ENCODE measurements at places on chromosomes 12 and 14. TPM values are rescaled to one million over a fixed set of nuclear protein-coding genes. Genes with fewer than 3 reads are reported as not detected.

DNA sequence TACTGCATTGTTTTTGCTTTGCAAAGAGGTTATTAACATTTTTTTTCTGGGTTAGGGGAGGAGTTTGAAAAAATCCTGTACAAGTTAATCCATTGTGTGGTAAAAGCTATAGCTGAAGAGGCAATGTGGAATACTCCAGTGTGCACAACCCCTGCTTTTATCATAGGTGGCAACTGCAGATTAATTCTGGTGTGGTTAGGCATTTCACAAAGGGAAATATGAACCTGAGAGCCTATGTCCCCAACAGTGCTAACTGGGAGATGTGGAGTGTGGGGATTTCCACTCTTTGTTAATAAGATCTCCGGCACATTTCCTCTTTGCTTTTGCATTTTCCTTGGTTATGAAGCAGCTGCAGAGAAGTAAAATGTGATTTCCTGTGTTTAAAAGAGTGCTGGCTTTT lies 33.6 kb downstream of the PRORP start:
- no peak for DNase-seq

GRCh38 chr14:30006695-30007094 lies 79.0 kb upstream of the PRKD1 start:
- DNase-seq = no peak

- no peak for DNase-seq
Measured at GRCh38 chr12:113361574-113362370, 3.4 kb downstream of the PLBD2 start.

The CAPZA3 gene
- total RNA-seq = not detected

The IFT43 gene
- total RNA-seq = 31.8 TPM

The RNASE4 gene
- 1.2 TPM for total RNA-seq

The WSB2 gene
- 532 TPM for total RNA-seq
